Fibroblast of skin of left biceps (primary cell): ENCODE measurements at places on chromosomes 5 and 9.

GRCh38 chr5:172958331-172959046, 735 bp upstream of the RPL26L1 start:
- no peak for DNase-seq

DNA sequence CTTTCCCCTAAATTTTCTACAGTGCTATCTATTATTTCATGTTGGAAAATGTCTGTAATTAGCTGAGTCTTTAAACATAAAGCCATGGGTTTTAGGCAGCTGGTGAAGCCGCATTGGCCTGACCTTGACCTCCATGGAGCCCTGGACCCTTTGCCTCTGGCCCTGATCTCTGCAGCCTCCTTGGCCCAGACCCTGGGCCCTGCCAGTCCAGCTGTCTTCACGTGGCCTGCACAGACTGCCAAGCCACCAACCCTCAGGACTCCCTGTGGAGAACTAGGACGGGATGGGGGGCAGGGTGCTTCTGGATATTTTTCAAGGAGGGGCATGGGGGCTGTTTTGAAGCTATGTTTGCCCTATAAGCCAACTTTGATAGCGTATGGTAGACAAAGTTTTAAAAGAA, 29.8 kb upstream of the PPARGC1B start:
- no peak for DNase-seq

- no peak for DNase-seq
Measured at GRCh38 chr5:122315521-122315920, 3.5 kb downstream of the SNCAIP start.

DNA sequence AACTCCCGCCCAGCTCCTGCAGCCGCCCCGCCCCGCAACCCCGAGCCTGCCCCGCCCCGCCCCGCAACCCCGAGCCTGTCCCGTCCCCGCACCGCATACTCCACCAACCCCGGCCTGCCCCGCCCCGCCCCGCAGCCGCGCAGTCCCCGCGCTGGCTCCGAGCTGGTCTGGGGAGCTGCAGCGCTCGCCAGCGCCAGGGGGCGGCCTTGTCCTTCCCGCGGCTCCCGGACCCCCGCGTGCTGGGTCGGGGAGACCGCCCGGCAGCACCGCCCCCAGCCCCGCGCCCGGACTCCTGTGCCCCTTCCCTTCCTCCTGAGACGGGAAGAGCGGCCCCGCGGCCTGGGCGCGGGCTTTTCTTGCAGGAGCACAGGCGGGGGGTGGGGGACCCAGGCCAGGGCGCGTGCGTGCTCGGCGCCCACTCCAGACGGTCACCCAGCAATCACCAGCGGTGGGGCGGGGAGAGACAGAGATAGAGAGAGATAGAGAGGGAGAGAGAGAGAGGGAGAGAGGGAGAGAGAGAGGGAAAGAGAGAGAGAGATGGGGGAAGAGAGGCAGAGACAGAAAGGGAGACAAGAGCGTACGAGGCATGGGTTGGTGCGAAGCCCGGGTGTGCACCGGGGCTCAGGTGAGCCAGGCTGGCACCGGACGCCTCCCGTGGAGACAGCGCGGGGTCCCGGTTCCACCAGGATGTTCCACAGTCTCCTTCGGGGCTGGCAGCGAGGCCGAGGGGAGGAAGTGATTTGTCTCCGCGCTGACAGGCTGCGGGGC, 14.7 kb upstream of the TMEM250 start:
- DNase-seq = no peak

- DNase-seq = no peak
Measured at GRCh38 chr9:29322240-29322639, 1749.0 kb upstream of the C9orf72 start.

GRCh38 chr5:570886-571285, 41.3 kb upstream of the CEP72 start:
- no peak for DNase-seq

DNA sequence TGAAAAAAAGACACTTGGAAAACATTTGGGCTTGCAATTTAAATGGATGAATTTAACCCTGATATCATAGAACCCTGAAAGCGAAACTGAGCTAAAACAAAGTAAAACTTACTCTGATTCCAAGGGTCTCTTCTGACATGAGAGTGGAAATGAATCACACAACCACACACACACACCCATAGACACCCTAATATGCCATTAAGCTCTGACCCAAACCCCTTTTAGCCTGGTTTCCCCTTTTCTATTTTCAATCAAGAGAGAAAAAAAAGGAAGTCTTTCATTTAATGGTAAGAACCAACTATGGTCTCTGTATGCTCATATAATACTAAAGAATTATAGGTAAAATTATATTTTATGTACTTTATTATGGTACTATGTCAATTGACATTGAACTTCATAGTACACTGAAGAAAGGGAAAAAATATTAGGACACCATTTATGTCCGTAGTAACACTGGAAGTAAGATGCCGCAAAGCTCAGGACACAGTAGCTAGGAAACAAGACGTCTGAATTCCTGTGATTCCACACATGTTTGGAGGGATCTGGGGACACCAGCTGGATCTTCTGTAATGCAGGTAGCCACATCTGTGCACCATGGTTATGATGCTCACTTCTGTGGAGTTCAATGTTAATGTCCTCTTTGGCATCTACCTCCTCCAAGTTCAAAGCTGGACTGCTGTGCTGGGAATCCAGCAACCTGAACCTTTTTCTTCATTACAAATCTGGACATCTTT, 95.8 kb downstream of the PCSK1 start:
- no peak for DNase-seq

- no peak for DNase-seq
Measured at GRCh38 chr9:91658513-91659105, 235.0 kb upstream of the NFIL3 start.

DNA sequence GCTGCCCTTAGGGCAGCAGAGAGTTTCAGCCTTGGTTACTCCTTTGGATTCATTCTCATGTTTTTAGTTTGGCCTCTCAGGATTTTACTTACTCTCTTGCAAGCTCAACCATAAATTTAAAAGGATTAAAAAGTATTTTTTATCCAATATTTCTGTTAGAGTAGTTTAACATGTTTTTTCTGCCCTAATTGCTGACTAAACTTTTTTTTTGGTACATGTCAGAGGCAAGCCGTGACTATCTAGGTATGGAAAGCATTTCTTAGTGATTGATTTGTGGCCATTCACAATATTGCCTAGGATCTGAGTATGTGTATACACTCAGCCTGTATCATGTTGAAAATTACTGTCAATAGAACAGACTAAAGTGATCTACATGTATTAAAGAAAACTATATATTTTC, 92.1 kb downstream of the MELK start:
- DNase-seq = no peak

- DNase-seq = peak; percentile 85
Measured at GRCh38 chr5:110377943-110378342, 348.5 kb downstream of the TMEM232 start.

DNA sequence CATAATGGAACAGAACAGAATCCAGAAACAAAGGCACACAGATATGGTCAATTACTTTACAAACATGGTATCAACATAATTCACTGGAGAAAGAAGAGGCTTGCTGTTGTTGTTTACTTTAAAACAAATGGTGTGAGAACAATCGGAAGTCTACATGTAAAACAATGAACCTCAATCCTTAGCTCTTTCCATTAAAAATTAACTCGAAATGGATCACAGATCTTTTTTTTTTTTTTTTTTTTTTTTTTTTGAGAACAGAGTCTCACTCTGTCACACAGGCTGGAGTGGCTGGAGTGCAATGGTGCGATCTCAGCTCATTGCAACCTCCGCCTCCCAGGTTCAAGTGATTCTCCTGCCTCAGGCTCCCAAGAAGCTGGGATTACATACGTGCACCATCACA, 9.8 kb downstream of the SEMA4D start:
- DNase-seq = no peak

DNA sequence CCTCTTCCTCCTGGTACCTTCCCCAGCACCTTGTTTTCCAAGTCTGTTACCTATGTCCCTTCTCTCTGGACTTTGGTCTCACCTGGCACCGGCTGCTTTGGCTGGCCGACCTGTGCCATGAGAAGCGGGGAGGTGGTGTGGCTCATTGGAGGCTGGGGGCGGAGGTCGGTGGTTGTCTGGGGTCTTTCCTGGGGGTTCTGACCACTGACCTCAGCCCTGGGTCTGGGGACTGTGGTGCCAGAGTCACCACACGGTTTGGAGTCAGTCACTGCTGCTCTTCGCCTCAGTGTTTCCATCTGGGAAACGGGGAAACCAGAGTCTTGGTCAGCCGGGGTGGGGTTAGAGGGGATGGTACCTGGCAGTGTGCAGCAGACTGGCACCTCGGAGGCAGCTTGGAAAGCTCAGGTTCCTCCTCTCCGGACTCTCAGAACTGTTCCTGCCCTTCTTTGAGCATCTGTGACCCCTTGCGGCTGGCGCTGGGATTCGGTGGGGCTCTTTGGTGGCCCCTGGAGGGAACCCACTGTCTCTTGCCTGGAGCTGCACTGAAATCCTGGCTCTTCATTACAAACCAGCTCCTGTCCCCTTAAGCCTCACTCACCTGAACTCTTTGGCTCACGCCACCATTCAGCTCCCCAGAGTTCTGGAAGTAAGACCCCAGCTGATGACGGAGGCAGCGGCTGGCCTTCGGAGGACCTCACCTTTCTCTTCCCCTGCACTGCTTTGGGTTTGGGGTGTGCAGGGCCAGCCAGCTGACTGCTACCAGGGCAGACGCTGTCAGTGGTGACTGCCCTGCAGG, 4.1 kb upstream of the RXRA start:
- no peak for DNase-seq

DNA sequence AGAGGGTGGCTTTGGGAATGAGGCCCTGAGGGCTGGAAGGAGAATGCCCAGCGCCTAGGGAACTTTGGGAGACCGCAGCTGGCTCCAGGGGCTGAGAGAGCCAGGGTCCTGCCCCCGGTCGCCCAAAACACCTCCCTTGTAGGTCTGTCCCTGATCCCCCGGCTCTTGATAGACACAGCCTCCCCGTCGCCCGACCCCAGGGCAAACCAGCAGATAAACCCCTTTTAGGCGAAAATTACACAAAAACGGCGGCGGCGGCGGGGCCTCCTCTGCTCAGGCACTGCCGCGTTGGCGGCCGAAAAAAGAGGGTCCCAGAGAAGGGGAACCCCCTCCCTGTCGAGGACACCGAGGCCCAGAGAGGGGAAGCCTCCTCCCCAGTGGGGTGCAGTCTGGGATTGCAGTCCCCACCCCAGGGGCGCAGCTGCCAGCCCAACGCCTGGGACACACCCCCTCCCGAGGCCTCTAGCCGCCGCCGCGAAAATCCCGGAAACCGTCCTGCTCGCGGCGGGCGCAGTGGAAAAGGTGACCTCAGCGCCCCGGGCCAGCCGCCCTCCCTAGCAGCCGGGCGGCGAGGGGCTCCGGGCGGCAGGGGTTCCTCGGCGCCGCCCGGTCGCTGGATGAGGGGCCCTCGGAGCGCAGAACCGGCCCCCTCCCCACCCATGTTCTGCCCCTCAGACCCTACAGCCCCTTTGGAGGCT, 3.1 kb upstream of the BARX1 start:
- no peak for DNase-seq

DNA sequence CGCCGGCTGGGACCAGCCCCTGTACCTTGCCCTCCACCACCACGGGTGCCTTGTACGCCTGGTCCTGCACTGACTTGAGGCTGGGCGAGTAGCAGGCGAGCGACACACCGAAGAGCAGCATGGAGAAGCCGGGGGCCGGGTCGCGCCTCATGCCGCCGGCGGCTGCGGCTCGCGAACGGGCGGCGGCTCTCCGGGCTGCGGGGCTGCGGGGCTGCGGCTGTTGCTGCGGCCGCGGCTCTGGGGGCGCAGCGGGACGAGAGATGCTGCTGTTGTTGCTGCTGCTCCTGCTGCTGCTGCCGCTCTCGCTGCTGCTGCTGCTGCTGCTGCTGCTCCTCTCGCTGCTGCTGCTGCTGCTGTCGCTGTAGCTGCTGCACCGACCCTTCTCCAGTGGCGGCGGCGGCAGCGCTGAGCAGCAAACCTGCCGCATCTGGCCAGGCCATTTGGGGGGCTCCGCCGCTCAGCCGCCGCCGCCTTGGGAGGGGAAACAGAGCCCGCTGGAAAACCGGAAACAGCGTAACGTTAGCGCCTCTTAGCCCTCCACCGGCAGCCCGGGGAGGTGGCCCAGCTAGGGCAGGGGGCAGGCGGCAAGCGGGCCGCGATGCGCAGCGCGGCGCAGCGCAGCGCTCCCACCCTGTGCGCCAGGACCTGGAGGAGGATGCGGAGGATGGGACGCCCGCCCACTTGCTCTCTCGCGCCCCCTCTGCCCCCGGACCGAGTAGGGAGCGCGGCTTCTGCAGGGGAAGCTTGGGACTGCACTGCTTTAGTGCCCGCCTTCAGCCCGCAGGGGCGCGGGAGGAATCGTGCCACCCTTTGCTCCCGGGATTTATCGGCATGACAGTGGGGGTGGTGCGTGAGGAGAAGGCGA, at the start of gene NRG2:
NRG2 (minus strand) TSS at position 657 of the 865 bp plus-strand sequence.
- no peak for DNase-seq

- no peak for DNase-seq
Measured at GRCh38 chr9:94921092-94921471, 194.6 kb downstream of the AOPEP start.

- DNase-seq = no peak
Measured at GRCh38 chr9:86424251-86424891, 70.2 kb upstream of the TUT7 start.

DNA sequence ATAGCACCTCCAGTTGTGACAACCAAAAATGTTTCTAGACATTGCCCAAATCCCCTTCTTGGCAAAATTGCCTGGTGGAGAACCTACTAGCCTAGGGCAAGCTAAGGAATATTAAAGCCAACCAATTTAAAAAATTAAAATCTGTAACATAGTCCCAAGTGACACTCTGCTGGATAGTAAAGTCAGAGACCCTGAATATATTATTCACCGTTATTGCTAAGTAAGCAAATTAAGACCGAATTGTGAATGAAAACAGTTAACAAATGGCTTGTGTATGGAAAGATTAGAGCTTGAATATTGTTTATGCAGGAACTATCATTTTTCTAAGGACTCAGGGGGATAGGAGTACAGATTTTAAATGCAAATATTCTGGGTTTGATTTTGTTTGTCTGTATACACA, 208.1 kb downstream of the DMAC1 start:
- DNase-seq = no peak

DNA sequence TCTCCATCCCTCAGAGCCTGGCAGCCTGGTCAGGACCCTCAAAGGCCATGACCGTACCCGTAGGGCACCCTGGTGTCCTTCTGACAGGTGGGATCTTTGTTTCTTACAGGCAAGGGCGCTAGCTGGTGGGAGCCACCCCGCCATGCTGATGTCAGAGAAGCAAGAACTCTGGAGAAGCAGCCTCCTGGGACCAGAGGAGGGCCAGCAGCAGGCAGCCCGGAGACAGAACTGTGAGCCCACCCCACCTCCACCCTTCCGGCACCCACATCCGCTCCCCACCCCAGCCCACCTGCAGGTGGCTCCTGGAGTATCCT, 42.2 kb upstream of the IL17B start:
- DNase-seq = no peak

DNA sequence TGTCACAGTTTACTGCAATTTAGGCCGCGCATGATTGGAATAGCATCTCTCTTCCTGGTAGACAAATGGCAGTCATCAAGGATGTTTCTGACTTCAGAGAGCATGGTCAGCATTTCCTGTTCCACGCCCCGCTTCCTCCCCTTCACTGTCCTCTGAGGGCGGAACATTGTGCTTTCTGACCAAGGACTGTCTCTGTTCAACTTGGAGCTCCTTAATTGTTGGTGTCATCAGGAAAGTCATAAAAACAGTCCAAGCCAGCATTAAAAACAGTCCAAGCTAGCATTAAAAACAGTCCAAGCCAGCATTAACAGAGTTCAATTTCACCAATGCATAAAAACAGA, 301.3 kb upstream of the IRX4 start:
- DNase-seq = no peak
